GM23338 (cell line): ENCODE measurements at places on chromosomes 13 and 19. TPM values are rescaled to one million over a fixed set of nuclear protein-coding genes. Genes with fewer than 3 reads are reported as not detected.

ELSPBP1 gene
- not detected in 2 replicates for polyA plus RNA-seq

GPR183 gene
- polyA plus RNA-seq = 0.78 and 0.92 TPM in 2 replicates

OR7C2 gene
- polyA plus RNA-seq = not detected in 2 replicates

CAMSAP3 gene
- 6.4 and 10.2 TPM in 2 replicates for polyA plus RNA-seq

CGB3 gene
- not detected in 2 replicates for polyA plus RNA-seq

ACP5 gene
- polyA plus RNA-seq = 5.6 and 6.7 TPM in 2 replicates

PLIN4 gene
- polyA plus RNA-seq = 0.19 and 0.21 TPM in 2 replicates

PLVAP gene
- not detected in 2 replicates for polyA plus RNA-seq

DNA sequence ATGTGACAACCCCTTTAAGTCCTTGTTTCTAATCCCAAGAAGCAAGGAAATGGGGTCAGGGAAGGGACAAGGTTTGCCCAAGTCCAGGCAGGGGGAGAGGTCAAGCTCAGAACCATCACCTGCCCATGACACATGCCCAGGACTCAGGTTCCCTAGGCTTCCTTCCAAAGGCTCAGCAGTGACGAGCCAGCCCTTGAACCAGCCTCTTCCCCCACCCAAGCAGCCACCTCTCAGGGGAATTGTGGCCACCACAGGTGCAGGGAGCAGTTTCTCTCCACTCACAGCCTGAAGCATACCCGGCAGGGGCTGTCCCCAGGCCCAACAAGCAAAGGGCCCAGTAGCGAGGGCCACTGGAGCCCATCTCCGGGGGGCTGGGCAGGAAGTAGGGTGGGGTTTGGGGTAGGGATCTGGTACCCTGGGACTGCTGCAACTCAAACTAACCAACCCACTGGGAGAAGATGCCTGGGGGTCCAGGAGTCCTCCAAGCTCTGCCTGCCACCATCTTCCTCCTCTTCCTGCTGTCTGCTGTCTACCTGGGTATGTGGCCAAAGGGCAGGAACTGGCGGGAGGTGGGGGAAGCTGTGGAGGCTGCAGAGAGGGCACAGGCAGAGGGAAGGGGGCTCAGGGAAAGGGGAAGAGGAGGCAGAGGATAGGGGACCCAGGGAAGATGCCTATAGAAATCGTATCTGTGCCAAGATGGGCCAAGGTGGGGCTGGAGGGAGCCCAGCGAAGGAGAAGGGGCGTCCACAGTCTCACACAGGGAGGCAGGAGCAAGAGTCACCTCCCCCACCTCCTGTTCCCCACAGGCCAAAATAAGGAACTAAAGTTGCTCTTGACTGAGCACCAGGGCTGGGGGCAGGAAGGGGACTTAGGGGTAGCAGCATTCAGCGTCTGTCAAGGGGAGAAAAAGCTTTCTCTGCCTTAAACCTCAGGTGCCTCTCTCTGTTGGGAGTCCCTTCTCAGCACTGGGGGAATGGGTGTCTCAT is at the start of gene CD79A:
TSS of gene CD79A (plus strand) at position 433 of the 986 bp plus-strand sequence. CDS start at position 459, 26 bp downstream.
- no peak for DNase-seq

GRCh38 chr13:55418095-55418494 is 1722.6 kb upstream of the PRR20A start:
- DNase-seq = no peak

GRCh38 chr13:46893221-46893740 is 3.6 kb downstream of the HTR2A start:
- peak; percentile 37 for DNase-seq

GRCh38 chr13:27795718-27796019 is 3.4 kb downstream of the GSX1 start:
- DNase-seq = no peak

GRCh38 chr13:112141643-112142400 is 74.9 kb downstream of the SOX1 start:
- DNase-seq = no peak

DNA sequence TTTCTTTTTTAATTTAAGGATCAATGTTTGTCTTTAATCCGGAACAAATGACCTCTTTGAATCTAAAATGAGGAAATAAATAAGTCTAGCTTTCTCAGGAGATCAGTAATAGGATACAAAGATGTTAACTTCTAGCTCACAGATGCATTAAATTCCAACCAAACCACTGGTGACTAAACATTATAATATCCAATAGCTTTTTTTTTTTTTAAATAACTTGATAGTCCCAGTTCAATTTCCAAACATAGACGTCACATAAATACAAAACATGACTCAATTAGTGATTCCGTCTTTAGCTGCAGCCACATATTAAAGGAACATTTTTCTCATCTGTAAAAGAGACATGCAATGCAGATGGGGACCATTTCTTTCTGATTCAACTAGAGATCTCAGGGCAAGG is 390.5 kb upstream of the PCDH9 start:
- DNase-seq = no peak

DNA sequence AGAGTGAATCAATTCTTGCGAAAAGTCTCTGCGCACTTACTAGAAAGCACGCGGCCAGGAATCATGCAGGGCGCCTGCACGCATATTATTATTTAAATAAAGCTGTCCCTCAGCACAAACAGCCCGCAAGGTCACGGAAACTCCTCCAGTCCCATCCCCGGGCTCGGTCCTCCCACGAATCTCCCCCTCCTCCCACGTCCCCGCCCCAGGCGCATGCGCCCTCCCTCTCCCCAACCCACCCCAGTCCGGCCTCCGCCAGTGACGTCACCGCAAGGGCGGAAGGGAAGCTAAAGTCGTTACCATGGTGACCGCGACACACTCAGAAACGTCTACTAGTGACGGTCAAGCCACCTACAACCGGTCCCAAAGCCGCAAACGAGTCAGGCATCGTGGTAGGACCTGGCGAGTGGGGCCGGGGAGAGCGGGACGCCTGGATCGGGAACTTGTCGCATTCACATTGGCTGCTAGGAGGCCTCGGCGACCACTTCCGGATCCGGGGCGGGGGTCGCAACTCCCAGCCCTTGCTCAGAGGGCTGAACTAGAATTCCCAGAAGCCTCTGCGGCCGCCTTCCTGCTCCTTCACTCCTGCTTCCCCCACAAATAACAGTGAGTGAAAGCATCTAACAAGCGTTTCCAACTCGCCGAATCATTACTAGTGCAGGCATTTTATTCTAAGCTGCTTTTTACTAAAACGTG is at the start of gene ZSCAN5A:
TSS of gene ZSCAN5A (minus strand) at position 459 of the 696 bp plus-strand sequence. CDS start 89,793 bp downstream, outside the sequence.
- peak; percentile 94 for DNase-seq

GRCh38 chr13:40517486-40518480 is 148.7 kb downstream of the FOXO1 start:
- no peak for DNase-seq

DNA sequence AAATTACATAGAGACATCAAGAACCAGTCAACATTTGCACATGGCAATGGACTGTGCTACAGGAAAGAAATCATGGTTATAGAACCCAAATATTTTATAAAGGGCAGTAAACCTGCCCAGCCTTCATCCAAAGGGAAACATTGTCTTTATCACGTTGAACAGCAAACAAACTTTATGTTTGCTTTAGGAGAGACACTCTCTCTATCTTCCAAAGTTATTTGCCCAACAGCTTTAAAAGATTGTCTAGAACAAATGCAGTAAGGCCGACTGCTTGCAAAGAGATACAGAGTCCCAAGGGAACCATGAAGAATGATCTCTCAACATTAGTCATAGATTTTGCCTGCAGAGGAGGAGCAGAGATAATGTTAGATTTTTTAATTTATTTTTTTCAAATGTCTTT is 1323.5 kb upstream of the SLC10A2 start:
- DNase-seq = no peak

DNA sequence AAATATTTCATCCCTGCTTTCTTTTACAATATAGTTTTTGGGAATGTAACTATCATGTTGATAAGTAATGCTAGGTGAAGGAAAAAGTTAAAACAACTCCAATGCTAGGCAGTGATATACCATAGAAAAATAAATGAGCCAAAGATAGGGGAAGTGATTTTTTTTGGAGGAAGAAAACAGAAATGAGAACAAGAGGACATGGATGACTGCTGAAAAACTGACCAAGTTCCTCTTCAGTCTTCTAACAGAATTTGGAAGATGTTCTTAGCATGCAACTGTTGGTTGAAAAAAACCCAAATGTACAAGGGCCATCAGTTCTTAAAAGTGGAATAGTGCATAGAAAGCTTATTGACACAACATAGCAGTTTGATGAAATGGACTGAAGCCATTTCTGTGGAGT is 262.5 kb upstream of the STARD13 start:
- DNase-seq = no peak

DNA sequence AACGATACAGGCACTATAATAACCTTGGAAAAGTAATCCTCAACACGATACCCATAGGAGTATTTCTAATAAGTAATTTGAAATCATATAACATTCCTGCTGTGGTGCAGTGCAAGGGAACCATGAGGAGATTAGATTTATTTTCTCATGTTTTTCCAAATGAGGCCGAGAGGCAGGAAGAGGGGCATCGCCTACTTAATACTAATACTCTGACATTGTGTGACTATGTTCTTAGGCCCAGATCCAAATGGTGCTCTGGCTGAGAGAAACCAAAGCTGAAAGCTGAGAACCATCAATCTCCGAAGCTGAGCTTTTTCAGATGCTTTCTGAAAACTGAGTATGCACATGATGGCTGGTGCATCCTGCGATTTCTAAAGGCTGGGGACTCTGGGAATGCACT is 248.0 kb upstream of the MAB21L1 start:
- no peak for DNase-seq

- DNase-seq = no peak
Observed at GRCh38 chr13:64540468-64540867, 2689.7 kb downstream of the PCDH9 start.

- no peak for DNase-seq
Observed at GRCh38 chr19:31596751-31597150, 247.5 kb upstream of the TSHZ3 start.

DNA sequence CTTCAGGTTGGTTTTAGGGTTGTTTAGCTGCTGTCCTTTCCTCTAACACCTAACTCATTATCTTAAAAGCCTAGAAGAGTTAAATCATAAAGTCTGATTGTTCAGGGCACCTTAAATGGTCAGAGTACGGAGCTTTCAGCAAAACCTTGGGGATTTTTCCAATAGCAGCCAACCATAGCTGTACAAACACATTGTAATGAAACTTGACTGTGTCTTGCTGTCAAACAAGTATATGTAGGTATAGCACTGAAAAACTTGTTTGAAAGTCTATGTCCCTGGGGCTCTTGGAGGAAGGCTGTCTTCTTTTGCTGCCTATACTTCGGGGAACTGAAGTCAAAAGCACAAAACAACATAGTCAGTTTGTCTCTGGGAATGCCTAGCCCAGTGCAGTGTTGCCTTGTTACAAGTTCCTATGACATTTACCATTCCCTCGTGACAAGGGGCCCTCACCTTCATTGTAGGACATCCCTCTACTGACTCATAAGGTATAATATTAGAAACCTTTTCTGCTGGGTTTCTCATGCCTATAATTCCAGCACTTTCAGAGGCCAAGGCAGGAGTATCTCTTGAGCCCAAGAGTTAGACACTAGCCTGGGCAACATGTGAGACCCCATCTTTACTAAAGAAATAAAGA is 474.5 kb upstream of the NBEA start:
- no peak for DNase-seq

- no peak for DNase-seq
Observed at GRCh38 chr19:34017024-34017423, 155.3 kb upstream of the LSM14A start.

- no peak for DNase-seq
Observed at GRCh38 chr13:25857830-25858229, 194.0 kb downstream of the SHISA2 start.

DNA sequence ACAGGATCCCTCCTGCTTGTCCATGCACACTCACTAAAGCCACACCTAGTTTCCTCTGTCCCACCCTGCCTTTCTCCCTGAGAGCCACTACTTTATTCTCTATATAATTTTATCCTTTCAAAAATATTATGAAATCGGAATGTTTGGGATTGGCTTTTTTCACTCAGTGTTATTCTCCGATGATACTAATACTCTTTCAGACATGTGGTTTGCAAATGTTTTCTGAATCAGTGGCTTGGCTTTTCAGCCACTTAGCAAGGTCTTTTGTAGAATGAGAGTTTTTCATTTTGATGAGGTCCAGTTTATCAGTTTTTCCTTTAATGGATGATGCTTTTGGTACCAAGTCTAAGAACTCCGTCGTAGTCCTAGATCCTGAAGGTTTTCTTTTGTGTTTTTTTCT is 11.6 kb downstream of the SPATA13 start:
- DNase-seq = no peak
